ENCODE measurements at places on chromosomes 12 and 14.

GRCh38 chr12:67788118-67788517, 139.6 kb downstream of the DYRK2 start:
- no peak for DNase-seq

- DNase-seq = no peak
Observed at GRCh38 chr14:80636071-80636470, 305.5 kb downstream of the CEP128 start.

DNA sequence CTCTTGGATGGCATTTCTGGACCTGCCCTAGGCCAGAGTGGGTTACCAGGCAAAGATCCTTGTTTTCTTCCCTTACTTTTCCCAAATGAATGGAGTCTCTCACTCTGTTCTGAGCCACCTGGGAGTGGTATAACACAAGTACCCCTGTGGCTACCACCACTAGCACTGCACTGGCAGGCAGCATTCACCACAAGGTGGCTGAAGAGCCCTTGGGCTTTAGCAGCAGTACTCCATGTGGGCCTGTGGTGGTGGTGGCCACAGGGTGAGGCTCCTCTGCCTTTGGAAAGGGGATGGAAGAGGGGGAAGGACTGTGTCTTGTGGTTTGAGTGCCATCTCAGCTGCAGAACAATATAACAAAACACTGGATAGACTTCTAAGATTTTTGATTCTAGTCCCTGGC, 38.1 kb upstream of the LMNTD1 start:
- no peak for DNase-seq

DNA sequence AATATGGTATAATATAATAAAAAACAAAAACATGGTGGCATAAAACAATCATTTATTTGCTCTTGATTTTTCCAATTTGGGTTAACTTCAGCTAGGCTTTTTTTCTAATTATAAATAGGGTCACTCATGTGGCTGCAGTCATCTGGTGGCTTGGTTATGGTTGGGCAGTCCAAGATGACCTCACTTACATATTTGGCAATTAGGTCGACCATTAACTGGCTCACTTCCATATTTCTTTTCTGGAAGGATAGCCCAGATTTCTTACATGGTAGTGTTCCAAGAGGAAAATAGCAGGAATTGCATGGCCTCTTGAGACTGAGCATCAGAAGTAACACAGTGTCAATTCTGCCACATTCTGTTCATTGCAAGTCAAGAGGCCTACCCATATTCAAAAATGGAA, 153.4 kb downstream of the FUT8 start:
- DNase-seq = no peak

- DNase-seq = no peak
Observed at GRCh38 chr12:32891956-32892355, 4.6 kb downstream of the PKP2 start.

DNA sequence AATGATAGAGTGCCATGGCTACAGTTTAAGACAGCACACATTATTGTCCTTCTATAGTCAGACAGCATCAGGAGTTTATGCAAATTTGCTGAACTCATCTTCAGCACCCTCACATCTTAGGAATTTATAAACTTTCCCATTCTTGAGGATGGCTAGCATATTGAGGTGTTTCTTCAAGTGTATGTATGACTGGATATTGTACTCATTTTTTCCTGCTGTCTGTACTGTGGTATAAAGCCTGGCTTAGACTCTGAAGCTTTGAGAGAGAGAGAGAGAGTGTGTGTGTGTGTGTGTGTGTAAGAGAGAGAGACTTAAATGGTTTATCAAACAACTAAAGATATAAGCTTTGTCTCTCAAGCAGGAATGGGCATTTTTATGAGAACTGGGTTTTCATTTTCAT, 161.6 kb downstream of the PIK3C2G start:
- no peak for DNase-seq

GRCh38 chr12:108332791-108333382, 6.2 kb downstream of the CMKLR1 start:
- no peak for DNase-seq

- peak; percentile 50 for DNase-seq
Observed at GRCh38 chr14:52351233-52352060, 37.3 kb downstream of the PTGER2 start.

- DNase-seq = no peak
Observed at GRCh38 chr14:77123381-77124325, 17.9 kb downstream of the ZDHHC22 start.

DNA sequence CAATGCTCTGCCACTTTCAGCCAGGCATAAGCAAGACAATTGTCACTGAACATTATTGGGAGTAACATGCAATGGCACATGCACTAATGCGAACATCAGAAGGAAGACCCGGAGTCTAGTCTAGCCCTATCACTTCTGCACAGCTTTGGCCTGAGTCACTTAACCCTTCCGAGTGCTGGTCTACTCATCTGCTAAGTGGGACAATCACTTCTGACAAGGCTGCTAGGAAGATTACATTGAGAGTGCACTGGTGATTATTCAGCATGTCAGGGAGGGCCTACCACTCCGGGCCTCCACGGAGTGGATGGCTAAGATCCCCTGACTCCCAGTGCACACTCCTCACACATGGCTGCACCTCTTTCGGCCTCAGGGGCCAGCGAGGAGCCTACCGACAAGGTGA, 240.9 kb downstream of the DPF3 start:
- no peak for DNase-seq

DNA sequence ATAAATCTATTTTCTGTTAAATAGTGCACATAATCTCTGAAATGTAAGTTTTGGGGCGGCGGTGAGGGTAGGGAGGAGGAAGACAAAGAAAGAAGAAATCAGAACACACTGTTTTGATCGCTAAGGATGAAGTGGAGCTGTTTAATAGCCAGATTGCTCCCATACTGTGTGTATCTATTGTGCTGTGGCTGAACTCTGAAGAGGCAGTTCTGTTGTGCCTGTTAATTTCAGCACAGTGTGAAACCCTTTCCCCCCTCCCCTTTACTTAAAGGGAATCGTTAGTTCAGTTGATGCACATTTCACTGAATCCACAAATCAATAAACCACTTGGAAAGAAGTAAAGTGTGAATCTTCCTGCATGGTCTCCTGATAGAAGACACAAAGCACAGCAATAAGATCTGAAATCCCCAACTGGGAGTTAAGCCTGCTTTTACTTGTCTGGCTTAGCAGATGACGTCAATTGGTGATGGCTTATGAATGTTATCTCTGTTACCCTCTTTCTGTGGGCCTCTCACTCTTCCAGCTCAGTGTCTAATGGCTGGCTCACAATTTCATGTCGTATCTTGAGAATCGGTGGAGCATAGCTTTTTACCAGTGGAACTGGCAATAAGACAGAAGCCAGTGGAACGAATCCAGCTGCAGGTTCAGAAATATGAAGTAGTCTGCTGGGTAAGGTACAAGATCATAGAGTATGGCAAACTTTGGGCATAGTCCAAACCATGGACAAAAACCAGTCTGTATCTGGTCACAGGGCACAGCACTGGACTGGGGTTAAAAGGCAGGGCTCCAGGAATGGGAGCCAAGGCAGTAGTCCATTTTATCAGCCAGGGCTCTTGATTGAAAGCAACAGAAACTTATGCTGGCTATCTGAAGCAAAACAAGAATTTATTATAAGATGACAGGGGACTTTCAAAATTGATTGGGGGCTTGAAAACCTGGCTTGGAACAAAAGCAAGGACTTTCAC, 413.5 kb upstream of the SEL1L start:
- no peak for DNase-seq

DNA sequence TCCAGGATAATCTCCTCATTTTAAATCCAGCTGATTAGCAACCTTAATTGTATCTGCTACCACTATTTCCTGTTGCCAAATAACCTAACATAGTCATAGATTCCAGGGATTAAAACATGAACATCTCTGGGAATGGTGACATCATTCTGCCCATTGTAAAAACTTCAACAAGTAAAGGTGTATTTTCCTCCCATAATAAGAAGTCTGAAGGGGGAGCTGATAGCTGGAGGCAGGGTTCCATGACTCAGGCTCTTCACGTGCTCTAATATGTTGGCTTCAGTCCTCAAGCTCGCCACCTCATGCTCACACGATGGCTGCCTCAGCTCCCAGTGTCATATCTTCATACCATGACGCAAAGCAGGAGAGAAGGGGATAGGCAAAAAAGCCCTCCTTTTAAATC, 172.0 kb upstream of the VASH1 start:
- DNase-seq = no peak

GRCh38 chr14:94485944-94486841, 10.2 kb upstream of the SERPINA9 start:
- peak; percentile 51 for DNase-seq

DNA sequence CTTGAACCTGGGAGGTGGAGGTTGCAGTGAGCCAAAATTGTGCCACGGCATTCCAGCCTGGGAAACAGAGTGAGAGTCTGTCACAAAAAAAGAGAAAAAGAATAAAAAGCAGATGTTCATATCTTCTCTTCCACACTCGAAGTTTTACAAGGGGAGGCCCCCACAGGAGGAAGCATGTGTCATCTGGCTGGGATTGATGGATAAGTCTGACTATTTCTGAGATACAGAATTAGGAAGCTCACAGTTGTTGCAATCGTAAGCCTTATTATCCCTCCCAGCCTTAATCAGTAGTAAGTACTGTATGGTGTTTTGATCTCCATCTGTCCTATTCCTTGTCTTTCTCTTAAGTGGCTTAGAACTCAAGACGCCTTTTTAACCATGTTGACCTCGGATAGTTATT, 31.9 kb upstream of the RASSF8 start:
- DNase-seq = no peak

DNA sequence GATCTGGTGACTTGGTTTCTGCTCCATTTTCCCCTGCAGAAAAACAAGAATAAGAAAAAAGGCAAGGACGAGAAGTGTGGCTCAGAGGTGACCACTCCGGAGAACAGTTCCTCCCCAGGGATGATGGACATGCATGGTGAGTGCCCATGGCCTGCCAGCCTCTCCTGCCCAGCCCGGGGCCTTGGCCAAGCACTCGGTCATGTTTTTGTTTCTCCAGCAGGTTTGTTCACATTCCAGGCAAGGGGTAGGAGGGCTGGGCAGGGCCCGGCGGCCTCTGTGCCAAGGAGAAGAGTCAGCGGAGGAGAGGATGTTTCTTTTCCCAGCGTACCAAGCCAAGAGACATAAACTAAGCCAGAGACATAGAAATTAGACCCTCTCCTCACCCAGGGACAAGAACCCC, 13.6 kb downstream of the BCL7A start:
- DNase-seq = no peak

GRCh38 chr12:105600911-105601545, 270.5 kb downstream of the C12orf75 start:
- no peak for DNase-seq

DNA sequence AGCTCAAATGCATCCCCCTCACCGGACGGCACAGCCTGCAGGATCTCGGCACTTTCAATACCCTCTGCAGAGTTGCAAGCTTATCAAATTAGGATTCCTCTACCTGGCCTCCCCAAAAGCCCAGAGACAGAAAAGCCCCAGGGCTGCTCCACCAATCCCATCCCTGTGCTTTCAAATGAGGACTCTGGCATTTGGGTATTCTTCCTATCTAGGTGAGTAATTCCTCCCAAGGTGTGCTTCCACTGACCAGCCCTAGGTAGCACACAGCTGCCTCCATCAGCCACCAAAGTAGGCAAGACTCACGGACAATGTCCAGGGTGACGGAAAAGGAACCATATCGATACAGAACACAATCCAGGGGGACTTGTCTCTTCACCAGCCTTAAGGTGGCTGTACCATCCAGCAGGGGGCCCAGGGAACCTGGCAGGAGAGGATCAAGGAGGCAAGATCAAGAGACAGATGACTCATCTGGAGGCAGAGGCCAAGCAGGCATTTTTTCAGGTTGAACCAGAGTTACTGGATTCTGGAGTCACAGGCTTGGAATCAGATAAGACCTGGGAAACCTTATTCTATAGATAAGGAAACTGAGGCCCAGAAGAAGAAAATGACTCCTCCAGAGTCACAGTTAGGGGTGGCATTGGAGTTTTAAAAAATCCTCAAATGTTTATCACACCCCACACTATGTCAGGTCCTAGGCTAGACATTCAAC, 9.9 kb downstream of the PMEL start:
- peak; percentile 72 for DNase-seq

- DNase-seq = no peak
Observed at GRCh38 chr14:56731187-56731586, 79.1 kb downstream of the OTX2 start.

- DNase-seq = no peak
Observed at GRCh38 chr12:61993734-61994345, 266.4 kb upstream of the USP15 start.

- peak; percentile 32 for DNase-seq
Observed at GRCh38 chr12:9039397-9039977, 50.1 kb downstream of the KLRG1 start.

DNA sequence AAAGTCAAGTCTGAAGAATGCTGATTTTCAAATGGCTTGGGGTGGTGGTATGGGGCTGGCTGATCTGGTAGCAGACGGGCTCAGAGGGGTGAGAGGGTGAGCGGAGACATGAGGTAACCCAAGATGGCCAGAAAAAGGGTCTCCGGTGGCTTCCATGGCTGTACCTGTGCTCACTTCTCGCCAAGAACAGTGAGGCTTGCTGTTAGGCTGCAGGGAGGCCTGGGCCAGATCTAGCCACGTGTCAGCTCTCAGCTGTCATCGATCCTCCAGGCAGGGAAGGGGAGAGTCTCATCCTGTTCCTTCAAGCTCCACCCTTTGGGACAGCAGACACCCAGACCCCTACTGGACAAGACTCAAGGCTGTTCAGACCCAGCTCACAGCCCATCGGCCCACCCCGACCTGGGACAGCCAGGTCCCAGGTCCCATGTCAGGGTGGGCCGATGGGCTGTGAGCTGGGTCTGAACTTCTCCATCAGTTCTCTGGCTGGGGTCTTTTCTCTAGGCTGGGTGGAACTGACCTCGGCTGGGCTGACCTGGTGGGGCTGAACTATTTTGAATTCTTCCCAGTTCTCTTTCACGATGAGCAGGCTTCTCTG, 9.0 kb downstream of the LRTM2 start:
- DNase-seq = no peak

- no peak for DNase-seq
Observed at GRCh38 chr14:102903889-102904512, 18.5 kb upstream of the AMN start.

GRCh38 chr12:27870939-27871338, 90.9 kb upstream of the MANSC4 start:
- no peak for DNase-seq

- no peak for DNase-seq
Observed at GRCh38 chr12:78865516-78865915, 942 bp downstream of the SYT1 start.

DNA sequence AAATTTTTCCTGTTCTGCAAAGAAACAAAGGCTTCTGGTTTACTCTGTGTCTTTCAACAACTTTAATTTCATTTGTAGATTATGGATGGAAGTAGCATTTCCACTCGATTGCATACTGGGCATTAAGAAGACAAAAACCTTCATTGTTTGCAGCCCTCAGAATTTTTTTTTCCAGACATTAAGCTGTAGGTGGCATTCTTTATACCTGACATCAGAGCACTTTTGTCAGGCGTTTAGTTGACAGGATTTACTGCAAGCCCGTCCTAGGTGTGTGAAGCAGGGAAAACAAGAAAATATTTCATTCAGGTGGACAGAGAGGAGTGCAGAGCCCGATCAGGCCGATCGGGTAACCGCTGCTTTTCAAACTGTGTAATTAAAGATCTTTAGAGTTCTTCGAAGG, 107.5 kb downstream of the TMEM260 start:
- no peak for DNase-seq

Measured in activated naive CD4-positive, alpha-beta T cell treated with anti-CD3 and anti-CD28 coated beads, Interleukin-2, amount 10 ng/mL, durations not matched to agents 7 days and 5 days (primary cell).